ENCODE measurements at places on chromosomes 7 and 10.

- no peak for DNase-seq
Measured at GRCh38 chr7:27958933-27959548, 219.1 kb downstream of the TAX1BP1 start.

DNA sequence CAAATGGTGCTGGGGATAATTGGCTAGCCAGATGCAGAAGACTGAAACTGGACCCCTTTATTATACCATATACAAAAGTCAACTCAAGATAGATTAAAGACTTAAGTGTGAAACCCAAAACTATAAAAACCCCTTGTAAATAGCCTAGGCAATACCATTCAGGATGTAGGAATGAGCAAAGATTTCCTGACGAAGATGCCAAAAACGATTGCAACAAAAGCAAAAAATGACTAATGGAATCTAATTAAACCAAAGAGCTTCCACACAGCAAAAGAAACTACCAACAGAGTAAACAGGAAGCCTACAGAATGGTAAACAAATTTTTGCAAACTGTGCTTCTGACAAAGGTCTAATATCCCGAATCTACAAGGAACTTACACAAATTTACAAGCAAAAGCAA, 30.9 kb upstream of the PLXDC2 start:
- DNase-seq: no peak

DNA sequence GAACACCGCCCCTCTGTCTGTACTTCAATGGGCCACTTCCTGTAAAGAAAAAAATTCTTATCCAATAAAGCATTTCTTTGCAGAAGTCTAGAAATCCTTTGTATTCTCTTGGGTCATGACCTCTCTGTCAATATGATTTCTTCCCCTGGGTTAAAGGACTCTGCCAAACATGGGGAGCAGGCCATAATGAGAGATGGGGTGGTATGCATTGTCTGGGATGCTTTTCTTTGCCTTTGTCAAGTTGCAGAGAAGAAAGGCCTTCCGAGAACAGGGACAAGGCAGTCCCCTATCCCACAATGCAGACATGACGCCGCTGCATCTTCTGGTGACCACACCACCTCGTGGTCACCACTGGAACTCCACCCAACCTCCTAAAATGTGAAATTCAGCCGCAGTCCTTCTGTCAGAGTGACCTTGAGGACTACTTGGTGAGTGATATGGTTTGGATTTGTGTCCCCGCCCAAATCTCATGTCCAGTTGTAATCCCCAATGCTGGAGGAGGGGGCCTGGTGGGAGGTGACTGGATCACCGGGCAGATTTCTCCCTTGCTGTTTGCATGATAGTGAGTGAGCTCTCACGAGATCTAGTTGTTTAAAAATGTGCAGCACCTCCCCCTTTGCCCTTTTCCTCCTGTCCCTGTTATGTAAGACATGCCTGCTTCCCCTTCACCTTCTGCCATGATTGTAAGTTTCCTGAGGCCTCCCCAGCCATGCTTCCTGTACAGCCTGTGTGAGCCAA, 15.2 kb upstream of the FRMPD2 start:
- peak; percentile 18 for DNase-seq

DNA sequence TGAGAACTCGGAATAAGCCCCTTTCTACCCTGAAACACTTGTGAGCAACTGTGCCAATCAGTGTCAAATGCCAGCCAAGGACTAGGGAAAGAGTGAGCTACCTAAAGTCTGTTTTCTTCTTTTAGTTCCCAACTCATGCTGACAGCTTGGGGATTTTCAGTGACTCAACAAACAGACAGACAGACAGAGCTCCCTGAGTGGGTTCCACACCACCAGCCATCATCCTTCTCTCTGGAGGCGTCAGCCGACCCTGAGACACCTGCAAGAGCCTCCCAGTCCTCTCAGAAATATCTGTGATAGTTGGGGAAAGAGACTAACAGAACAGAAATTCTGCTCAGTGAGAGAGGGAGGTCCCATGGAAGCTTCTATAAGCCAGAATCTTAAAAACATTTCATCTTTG, 49.5 kb downstream of the GATA3 start:
- no peak for DNase-seq

DNA sequence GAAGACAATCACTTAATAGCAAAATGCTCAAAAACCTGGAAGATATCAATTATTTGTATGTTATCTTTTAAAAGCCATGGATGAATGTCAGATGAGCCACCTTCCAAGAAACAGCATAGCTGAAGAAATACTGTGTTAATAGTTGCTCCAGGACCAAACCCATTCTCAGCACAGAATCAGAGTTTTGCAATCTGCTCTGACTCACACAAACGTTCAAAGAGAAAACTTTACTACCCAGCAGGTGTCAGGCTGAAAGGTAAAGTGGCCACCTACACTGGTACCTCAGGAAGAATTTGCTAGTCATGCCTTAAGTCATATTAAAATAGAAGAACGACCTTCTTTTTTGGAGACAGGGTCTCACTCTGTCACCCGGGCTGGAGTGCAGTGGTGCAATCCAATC, 526.5 kb downstream of the PARD3 start:
- no peak for DNase-seq
